ENCODE measurements at places on chromosomes 16 and 17.

DNA sequence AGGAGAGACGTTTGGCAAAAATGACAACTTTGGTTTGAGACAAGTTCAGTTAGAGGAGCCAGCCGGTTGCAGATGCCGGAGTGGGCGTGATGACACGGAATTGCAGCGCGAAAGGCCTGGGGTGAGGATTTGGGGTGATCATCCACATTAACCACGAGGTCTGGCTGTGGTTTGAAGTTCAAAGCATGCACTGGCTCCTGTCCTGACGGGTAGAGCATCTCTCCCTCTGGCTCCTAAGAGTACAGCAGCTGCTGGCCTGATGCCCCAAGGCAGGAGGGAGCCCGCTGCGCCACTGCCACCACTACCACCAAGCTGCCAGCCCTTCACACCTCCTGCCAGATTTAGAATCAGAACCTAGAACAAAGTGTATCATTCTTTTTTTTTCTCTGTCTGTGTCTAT lies 3.7 kb downstream of the RHBDL3 start:
- DNase-seq: no peak

DNA sequence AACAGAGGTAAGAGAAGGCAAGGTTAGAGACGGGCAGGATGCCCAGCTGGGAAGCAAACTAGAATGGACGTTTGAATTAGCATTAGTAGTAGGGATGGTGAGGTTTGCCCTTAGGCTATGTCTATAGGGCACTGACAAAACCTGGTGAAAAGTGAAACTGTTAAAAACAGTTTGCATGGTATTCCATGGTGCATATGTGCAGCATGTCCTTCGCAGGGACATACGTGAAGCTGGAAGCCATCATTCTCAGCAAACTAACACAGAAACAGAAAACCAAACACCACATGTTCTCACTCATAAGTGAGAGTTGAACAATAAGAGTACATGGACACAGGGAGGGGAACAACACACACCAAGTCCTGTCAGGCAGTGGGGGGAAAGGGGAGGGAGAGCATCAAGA lies 25.8 kb downstream of the NACA2 start:
- no peak for DNase-seq

- DNase-seq: peak; percentile 64
Observed at GRCh38 chr17:45149669-45150664, 1.7 kb downstream of the HEXIM1 start.

DNA sequence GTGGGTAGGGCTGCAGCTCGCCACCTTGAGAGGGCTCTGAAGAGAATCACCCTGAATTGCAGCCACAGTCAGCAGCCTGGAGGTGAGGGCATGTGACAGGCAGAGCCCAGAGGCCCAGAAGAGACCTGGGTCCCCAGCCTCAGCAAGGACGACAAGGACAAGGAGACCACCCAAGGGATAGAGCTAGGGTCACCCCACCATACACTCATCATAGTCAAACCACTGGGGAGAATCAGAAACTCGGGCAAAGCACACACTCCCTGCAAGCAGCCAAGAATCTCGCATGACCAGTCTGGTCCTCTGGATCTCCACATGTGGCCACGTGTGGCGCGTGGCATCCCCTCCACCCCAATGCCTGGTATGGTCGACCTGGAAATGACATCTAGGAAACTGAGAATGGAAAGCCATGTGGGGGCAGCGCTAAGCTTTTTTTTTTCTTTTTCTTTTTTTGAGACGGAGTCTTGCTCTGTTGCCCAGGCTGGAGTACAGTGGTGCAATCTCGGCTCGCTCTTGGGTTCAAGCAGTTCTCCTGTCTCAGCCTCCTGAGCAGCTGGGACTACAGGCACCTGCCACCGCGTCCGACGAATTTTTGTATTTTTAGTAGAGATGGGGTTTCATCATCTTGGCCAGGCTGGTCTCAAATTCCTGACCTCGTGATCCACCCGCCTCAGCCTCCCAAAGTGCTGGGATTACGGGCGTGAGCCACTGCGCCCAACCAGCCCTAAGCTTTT lies 4.6 kb upstream of the SPHK1 start:
- DNase-seq: no peak

DNA sequence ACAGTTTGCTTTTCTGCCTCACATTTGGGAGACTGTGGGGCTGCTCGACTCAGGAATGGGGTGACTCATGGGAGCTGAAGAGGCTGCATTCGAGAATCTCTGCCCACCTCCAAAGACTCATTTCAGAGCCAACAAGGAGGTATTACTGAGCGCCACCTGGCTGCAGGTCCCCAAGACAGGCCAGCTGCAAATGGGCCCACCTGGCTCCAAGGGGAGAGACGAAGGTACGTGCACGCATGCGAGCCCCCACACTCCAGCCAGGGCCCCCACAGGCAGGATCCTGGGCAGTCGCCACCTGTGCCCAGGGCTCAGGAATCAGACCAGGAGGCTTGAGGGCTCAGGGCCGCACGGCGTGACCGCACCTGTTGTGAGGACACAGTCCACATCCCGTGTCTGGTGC lies 6.0 kb downstream of the HAGHL start:
- no peak for DNase-seq

GRCh38 chr16:23504076-23504452 lies 6.2 kb downstream of the GGA2 start:
- peak; percentile 64 for DNase-seq

GRCh38 chr16:19292186-19292585 lies 6.7 kb downstream of the CLEC19A start:
- no peak for DNase-seq

- DNase-seq: no peak
Observed at GRCh38 chr16:88754912-88755744, 29.9 kb downstream of the PIEZO1 start.

DNA sequence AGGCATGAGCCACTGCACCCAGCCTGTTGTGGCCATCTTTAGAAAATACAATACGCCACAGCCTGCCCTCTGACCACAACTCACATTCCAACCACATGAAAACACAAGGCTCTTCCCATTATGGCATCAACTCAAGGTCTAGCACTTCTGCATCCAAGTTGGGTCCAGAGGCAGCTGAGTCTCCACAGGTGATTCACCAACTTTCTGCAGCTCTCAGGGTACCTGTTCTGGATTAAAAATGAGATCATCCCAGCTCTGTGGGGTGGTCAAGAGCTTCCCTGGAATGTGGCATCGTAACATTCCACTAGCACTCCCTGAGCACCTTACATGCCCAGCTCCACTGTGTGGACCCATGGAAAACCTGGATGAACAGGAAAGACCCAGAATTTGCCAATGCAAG lies 9.9 kb upstream of the GUCY2D start:
- DNase-seq: no peak

DNA sequence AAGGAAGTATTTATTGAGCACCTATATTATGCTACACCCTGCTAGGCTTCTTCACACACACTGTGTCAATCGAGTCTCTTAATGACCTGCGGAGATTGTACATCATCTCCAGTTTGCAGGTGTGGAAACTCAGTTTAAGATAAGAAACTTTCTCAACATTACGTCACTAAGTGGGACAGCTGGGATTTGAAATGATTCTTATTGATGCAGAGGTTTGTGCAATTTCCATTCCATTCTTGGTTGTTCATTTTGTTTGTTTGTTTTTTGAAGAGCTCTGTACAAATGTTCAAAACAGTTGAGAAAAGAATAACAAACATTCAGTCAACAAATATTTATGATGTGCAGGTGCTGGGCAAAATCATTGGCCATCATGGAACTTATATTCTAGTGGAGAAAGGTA lies 84.8 kb downstream of the MAP2K6 start:
- no peak for DNase-seq

DNA sequence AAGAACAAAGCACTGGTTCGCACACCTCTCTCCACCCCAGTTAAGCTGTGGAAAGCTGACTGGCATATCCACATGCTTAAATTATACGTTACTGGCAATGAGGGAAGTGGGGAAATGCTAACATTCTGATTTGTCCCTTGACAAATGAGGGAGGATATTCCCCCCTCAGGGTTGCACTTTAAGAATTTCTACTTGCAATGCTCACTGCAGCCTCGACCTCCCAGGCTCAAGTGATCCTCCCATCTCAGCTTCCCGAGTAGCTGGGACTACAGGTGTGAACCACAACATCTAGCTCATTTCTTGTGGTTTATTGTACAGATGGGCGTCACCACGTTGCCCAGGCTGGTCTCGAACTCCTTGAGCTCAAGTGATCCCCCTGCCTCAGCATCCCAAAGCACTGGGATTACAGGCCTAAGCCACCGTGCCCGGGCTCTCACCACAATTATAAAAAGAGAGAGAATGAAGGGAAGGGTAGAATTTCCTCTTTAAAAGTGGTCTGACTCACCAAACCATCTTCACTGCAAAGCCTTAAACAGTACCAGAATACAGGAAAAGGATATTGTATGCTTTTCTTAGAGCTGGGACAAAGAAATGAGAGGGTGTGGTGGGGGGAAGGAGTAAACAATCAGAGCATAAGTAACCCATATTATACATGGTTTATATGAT lies 38.9 kb downstream of the KANSL1 start:
- no peak for DNase-seq

DNA sequence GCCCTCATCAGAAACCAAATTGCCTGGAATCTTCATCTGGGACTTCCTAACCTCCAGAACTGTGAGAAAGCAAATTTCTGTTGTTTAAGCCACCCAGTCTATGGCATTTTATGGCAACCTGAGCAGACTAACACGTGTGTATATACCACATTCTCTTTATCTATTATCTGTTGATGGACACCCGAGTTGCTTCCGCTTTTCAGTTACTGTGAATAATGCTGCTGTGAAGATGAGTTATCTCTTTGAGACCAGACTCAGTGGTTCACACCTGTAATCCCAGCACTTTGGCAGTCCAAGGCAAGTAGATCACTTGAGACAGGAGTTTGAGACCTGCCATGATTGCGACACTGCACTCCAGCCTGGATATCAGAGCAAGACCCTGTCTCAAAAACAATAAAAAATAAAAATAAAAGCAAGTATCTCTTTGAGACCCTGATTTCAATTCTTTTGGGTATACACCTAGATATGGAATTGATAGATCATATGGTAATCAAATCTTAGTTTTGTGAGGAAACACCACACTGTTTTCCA lies 27.2 kb upstream of the CNEP1R1 start:
- DNase-seq: no peak

- DNase-seq: peak; percentile 78
Observed at GRCh38 chr17:66567234-66568170, 265.1 kb downstream of the PRKCA start.
